ENCODE measurements at places on chromosomes 13 and 19.
A peak's percentile ranks its signal among the peaks of the same experiment; 100 is the strongest.

- DNase-seq = no peak
Observed at GRCh38 chr13:20332361-20333096, 100.4 kb upstream of the GJB6 start.

DNA sequence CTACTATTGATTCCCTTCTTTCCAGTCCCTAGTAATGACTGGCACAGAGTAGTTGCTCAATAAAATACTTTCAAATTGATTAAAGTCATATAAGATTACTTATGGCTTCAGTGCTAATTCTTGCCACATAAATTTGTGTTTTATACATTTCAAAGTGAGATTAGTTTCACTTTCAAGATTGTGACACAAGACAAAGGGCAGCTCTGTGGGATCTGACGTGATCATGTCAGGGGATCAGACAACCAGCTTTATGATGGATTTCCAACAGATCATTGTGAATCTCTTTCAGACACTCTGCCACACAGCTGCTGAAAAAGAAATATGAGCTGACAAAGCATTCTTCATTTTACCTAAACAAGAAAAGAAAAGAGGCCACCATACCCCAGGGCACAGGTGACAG lies 73.4 kb upstream of the POMP start:
- DNase-seq = no peak

DNA sequence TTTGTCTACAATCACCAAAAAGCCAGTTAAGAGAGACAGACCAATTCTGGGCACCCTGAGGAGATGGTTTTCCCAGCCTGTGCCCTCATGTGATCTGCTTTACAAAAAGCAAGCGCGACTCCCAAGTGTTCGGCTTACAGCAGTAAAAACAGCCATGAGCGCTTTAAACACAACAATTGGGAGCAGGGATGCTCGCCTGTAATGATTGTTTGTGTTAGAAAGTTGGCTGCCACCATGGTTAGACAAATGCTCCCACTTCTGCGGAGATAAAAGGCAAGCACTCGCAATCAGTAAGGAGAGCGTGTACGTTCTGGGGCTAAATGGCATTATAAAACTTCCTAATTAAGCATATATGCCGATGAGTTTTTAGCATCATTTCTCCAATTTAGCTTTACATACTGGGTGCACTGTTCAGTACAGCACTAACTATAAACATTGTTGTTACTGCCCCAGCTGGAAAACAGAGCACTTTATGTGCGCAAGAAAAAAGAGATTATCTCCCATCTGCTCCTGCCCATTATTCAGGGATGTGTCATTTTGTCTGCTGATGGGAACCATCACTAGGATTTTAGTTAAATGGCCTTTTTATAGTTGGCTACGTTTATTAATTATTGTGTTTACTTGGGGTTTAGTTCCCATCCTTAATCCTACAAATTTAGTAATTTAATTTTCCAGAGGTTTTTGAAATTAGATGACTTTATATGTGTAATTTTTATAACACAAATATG lies 309.3 kb upstream of the MAB21L1 start:
- no peak for DNase-seq

- DNase-seq = peak; percentile 89
Observed at GRCh38 chr19:2578901-2579677, 103.2 kb downstream of the GADD45B start.

Data from kidney capillary endothelial cell (primary cell).